Activated CD8-positive, alpha-beta memory T cell treated with anti-CD3 and anti-CD28 coated beads for 1 hour (primary cell): ENCODE measurements at places on chromosomes 6 and 20.

DNA sequence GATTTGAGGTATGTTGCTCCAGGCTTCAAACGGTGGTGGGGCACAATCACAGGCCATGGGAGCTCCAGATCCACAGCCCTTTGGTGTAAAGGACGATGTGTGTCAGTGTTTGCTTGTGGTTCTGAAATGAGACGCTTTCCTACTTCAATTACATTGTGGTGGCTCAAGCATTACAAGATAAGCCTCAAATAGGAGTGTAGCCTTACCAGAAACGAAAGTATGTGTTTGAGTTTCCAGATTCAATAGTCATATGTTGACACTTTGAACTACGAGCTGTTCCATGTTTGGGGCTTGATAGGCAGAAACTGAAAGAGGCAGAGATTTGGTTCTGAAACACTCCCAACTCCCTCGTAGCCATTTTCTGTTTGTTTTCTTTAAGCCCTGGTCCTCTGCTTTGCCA lies 187.1 kb downstream of the MYLK4 start:
- no peak for DNase-seq

GRCh38 chr6:44642870-44643522 lies 255.5 kb downstream of the CDC5L start:
- no peak for DNase-seq

DNA sequence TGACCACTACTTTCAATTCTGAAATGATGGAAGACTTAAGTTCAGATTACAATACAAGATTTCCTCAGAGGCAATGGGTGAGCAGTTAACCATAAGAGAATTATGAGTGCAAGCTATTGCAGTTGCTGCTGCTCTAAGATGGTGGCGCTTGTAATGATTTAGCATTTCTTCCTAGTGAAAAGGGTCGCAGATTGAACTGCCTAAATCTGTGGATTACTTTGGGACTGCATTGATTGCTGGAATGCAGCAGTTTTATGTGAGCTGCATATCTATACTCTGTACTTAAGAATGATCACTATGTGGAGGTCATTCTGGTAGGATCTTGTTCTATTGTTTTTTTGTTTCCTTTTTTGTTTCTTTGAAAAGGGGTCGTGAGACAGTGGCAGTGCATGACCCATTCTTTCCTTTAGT lies 5.3 kb downstream of the SCAF8 start:
- no peak for DNase-seq

- no peak for DNase-seq
Measured at GRCh38 chr6:37663019-37663810, 34.5 kb downstream of the MDGA1 start.

DNA sequence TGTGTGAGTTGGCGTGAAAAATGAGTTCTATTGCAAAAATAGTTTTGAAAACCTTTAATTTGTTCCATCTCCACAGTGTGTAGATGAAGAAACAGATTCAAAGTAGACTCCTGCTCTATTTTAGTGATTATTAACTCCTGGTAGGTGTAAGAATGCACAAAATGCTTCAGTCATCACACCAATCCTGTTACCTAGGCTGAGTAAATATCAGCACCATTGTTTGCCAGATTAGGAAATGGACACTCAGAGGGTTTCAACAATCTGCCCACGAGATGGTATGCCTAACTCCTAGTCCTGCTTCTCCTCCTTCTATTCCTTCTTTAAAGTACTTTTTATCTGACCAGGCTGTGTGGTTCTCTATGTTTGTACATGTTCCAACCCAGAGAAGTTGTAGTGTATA lies 108.9 kb upstream of the AHI1 start:
- no peak for DNase-seq

DNA sequence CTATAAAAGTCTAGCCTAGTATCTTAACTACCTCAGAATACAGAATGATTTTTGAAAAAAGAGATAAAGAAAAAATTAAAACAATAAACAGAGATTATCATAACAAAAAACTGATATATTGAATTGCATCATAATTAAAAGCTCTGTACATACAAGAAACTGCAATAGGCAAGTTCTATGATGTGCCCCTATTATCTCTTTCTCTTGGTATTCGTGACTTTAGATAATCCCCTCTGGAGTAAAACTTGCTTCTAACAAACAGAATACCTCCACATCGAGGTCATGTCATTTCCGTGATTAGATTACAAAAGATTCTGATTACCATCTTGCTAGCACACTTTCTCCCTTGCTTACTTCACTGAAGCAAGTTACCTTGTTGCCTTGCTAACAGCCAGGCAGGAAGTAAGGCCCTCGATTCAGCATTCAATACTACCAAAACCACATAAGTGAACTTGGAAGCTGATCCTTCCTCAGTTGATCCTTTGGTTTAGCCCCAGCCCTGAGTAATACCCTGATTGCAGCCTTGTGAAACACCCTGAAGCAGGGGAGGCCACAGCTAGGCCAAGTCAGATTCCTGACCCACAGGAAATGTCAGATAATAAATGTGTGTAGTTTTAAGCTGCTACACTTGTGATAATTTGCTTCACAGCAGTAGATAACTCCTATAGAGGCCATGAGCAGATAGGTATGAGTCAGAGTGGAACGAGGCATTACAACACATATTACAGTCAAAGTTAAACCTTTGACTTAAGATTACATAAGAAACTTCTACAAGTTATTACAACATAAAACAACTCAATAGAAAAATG lies 53.7 kb upstream of the TMX4 start:
- no peak for DNase-seq

GRCh38 chr20:56428410-56428809 lies 16.4 kb downstream of the CASS4 start:
- no peak for DNase-seq

DNA sequence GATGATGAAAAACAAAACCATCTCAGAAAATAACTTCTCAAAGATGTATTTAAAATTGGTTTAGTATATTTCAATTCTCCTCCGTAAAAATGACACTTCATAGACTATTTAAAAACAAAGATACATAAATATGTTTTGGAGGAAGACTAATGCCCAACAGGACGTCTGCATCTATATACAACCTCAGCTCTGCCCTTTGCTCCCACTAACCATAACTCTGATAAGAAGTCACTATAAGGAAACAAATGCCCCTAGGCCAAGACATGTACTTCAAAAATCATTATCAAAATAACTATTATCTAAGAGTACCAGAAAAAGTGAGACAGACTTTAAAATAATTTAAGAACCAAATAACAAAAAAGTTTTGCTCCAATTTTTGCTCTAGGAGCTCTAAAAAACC lies 23.4 kb downstream of the PLAGL1 start:
- no peak for DNase-seq

DNA sequence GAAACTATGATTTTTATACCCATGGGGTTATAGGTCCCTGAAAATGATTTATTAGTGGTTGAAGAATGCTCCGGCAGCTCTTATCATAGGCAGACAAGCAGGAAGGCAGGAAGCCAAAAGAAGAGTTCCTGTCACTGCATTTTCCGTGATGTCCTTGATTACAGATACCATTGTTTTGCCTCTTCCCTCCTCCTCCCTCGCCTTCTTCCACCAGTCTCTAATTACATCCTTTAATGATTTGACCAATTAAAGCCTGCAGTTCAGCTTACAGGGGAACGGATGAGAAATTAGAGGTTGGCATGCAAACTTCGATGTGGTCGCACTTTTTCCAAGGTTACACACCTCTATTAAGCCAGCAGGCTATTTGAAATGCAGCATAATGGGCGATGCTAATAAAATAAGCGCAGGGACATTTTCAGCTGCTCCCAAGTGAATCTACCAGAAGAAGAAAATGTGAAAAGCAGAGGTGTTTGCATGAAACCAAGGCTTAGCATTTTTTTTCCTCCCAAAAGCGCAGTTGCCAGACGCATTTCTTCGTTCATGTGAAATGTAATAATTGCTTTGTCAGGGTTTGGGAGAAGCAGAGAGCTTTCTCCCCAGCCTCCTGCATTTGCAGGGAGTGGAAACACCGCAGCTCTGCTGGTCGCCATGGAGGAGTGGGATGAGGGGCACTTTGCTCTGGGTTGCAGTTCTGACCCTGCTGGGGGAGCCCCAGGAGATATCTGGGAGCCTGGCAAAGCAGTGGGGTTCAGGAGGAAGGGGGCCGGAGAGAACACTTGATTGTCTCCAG lies 6.0 kb downstream of the NOX3 start:
- DNase-seq = no peak

- DNase-seq = no peak
Measured at GRCh38 chr6:162153120-162153519, 574.4 kb downstream of the PRKN start.

DNA sequence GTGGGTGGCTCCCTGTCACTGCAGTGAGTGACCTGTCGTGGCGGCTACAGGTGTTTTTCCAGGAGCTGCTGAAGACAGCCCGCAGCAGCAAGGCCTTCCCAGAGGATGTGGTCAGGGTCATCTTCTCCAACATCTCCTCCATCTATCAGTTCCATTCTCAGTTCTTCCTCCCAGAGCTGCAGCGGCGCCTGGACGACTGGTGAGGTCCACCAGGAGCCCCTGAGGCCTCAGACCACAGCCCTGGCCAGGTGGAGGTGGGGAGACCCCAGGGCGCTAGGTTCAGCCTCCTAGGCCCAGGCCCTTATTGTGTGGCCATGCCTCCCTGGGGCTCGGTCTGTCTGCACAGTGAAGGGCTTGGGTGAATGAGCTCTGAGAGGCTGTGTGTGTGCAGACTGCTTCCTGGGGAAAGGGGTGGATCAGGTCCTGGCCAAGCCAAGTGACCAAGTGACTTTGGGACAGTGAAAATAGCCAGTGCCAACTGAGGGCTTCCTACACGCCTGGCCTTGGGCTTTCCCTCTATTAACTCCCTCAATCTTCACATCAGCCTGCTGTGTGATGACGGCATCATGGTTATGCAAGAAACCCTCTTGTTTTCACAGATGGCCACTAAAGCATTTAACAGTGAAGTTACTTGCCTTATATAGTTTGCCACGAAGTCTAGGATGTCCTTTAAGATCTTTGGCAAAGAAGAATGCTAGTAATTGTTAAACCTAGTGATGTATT lies 6.4 kb downstream of the FGD2 start:
- no peak for DNase-seq
